Frontal cortex (tissue), 4 donors: ENCODE measurements at places on chromosomes 4 and X.

GRCh38 chr4:159105761-159106243 lies 2.9 kb downstream of the RAPGEF2 start:
- no peak for DNase-seq

DNA sequence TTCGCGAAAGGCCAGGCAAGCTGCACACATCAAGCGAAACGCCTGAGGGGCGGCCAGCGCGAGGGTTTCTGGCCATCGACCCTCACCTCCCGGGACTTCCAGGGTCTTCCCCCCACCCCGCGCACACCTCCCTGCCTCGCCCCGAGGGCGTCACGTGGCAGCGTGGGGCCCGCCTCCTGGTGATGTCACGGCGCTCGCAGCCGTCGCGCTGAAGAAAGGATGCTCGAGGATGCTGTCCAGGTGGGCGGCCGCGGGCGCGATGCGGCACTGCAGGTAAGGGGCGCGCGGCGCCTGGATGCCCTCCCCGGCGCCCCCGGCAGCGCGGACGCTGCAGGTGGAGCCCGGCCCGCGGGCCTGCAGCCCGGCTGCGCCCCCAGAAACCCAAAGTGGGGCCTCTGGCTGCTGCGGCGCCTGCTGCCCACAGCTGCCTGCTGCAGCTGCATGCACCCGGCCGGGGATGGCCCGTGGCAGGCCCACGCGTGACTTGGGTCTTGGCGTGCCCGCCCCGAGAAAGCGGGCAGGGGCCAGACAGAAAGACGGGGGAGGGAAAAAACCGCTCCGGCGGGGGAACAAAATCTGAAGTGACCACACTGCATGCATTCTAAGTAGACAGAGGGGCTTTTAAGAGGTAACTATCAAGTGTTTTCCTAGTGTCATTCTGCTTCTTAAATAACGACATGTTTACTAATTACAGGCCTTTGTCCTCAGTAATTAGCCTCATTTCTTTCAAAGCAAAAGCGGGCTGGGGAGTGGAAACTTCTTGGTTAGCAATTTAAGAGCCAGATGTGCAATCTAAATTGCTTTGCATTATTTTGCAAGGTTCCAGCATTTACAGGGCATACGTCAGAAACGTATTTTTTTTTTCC lies 1.7 kb downstream of the CLCN4 start:
- DNase-seq: peak; percentile 68

GRCh38 chrX:137425986-137426385 lies 139.9 kb upstream of the ZIC3 start:
- no peak for DNase-seq

DNA sequence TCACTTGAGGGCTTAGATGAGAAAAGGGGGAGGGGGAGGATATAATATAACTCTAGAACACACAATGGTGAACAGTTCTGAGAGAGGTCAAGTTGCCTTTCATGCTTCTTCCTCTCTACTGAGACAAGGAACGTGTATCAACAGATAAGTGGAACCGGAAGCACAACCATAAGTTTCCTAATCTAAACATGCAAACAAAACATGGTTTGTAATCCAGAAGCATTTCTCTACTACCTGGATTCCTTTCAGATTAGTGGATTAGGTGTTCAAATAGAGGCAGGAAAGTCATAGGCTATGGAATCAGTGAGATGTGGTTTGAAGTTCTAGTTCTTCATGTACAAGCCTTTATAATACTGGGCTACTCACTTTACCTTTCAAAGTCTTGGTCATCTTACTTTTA lies 460.6 kb downstream of the IDS start:
- DNase-seq: no peak

DNA sequence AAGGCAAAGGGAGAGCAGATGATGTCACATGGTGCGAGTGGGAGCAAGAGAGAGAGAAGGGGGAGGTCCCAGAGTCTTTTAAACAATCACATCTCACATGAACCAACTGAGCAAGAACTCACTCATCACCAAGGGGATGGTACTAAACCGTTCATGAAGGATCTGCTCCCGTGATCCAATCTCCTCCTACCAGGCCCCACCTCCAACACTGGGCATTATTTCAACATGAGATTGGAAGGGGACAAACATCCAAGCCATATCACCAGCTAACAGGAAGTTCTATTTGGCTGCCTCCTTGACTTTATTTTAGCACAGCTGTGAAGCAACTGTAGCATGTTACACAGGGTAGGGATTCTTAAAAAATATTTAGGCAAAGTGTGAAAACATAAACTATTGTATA lies 102.5 kb downstream of the DDIT4L start:
- DNase-seq: no peak

DNA sequence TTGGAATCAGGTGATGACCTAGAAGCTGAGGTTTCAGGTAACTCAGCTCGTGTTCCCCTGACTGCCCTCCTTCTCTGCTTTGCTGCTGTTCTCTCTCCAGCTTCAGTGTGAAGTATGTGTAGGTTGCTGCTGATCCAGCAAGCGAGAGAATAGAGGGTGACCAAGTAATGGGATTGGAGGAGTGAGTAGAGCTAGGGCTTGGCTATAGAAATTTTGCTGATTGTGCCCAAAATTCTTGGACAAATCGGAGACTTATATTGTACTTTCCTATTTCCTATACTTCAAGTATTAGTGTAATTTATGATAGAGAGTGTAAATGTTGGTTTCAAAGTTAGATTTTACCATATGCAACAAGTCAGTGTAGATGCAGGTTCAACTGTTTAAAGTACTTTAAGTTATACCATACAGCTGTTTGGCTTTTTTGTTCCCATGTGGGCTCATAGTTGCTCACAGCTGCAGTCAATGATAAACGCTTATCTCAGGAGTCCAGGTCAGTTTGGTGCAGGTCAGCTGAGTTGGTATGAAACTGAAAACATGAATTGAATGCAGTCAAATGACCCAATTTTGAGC lies 48.0 kb downstream of the RAPGEF2 start:
- no peak for DNase-seq

- no peak for DNase-seq
Measured at GRCh38 chr4:179751669-179752068, 2309.4 kb upstream of the AGA start.

DNA sequence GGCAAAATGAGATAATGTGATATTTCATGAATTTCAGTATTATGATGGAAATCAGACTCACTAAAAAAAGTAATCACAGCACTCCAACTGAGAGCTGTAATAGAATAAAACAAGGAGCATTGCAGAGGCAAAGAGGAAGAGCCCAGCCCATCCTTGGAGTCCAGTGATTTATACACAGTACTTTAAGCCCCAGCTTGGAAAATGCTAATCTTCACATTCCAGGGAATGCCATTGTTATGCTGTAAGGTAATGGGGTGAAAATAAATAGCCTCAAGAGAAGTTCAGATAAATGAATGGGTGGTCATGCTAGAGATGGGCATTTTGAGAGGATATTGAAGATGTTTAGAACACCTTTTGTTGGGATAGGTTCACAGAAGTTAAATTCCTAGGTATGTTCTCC lies 190.3 kb upstream of the TAPT1 start:
- no peak for DNase-seq

DNA sequence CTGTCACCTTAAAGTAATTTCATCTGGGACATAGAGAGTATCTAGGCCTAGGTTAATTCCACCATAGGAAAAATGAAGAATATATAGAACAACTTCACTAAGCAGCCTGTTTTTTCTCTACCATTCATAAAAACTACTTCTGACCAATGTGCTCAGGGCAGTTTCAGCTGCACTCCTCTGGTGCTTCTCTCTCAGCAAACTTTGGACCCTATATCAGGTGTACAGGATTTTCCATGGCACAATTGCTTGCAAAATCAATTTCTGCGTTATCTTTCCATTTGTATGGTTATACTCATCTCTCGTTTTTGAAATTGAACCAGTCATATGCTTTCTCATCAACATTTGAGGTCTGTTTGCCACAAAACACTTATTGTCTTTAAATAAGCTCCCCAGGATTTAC lies 52.1 kb upstream of the FMR1 start:
- DNase-seq: no peak

GRCh38 chr4:1521821-1522361 lies 115.6 kb upstream of the NKX1-1 start:
- no peak for DNase-seq

DNA sequence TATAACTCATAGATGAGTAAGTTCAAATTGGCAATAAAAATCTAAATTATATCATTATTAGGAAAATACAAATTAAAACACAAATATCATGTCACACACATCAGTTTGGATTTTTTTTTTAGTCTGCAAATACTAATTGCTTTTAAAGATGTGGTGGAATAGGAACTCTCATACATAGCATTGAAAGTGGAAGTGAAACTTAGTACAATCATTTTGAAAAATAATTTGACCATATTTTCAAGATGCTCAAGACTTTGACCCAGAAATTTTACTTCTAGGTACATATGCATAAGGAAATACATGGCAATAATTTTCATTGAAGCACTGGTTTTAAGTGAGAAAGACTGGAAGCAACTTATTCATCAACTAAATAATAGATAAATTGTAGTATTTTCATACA lies 147.5 kb upstream of the SMIM31 start:
- no peak for DNase-seq

- DNase-seq: no peak
Measured at GRCh38 chr4:181166742-181167399, 1076.3 kb upstream of the TENM3 start.

- no peak for DNase-seq
Measured at GRCh38 chr4:185920171-185920570, 108.2 kb upstream of the SORBS2 start.

DNA sequence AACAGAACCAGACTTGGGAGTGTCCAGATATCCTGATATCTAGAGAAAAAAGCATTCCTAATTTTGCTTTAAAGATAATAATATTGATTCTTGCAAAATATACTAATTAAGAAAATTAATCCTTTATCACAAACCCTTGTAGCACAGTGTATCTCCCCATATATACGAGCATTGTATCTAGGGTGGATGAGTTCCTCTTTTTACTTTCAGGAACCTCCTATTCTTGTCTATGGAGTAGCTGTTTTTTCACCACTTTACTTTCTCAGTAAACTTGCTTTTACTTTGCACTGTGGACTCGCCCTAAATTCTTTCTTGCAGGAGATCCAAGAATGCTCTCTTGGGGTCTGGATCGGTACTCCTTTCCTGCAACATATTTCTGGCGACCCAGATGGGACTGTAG lies 103.9 kb downstream of the GLUD2 start:
- no peak for DNase-seq

DNA sequence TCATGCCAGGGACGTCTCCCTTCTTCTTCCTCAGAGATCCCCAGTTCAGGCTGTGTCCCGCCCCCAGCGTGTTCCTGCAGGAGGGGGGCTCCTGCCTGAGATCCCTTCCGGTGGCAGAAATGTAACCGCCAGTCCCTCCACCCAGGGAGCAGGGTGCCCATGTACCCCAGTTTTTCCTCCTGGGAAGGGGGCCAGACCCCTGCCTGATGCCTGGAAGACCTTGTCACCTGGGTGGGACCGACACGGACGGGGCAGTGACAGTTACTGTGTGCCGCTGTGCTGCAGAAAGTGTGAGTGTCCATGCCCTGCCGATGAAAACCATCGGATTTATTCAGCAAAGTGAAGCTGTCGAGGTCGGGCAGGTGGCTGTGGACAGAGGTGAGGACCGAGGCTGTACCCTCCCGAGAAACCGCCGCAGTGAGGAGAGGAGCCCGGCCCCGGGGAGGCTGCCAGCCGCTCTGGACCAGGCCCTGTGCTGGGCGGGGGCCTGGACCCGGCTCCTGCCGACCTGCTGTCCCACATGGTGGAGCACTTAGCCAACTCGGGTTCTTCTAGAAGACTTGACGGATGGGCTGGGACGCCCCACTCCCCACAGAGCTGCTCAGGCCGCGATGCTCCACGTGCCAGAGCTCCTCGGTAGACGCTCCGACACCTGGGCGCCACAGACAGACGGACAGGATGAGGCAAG lies 36.7 kb upstream of the HMX1 start:
- no peak for DNase-seq

- no peak for DNase-seq
Measured at GRCh38 chr4:142663828-142664227, 182.3 kb downstream of the INPP4B start.

DNA sequence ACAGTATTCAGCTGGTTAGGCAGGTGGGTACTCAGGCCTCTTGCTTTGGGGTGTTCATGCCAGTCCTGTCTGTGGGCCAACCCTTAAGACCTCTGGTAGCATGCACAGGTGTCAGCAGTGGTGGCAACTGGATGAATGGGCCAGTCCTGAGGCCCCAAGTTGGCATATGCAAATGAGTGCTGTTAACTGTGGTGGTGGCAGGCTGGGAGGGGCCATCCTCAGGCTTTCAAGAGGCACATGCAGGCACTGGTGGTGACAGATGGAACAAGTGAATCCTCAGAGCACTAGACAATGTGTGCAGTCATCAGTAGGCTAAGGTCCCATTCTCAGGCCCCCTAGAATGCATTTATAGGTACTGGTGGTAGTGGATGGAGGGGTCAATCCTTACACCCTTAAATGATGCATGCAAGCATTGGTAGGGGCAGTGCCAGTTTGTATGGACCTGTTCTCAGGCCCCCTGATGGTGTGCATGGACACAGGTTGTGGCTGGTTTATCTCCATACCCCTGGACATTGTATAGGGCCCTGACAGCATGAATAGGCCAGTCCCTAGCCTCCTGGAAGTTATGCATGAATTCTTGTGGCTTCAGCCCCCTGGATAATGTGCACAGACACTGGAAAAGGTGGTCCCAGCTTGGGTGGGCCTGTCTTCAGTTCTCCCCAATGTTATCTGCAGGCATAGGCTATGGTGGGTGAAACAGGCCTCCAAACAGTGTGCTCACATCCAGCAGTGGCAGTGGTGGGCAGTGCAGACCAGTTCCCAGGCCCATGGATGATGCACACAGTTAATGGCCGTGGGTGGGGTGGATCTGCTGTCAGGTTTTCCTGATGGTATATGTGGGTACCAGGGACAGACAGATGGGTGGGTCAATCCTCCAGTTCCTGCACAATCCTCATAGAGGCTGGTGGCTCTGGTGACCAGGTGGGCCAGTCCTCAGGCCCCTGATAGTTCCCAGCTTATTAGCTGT lies 24.7 kb downstream of the TECRL start:
- DNase-seq: no peak

- DNase-seq: no peak
Measured at GRCh38 chrX:150158554-150159332, 204.4 kb upstream of the MAMLD1 start.

DNA sequence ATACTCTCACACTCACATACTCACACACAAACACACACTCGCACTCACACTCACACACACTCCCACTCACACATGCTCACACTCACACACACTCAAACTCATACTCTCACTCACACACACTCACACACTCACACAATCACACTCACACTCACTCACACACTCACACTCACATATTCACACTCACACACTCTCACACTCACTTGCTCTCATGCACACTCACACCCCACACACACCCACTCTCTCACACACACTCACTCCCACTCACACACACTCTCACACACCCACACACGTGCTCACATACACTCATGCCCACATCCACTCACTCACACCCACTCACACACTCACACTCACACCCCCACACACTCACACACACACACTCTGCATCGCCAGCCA lies 4.9 kb upstream of the ATP2B3 start:
- DNase-seq: no peak

- DNase-seq: no peak
Measured at GRCh38 chr4:35562861-35563260, 681.5 kb downstream of the ARAP2 start.

DNA sequence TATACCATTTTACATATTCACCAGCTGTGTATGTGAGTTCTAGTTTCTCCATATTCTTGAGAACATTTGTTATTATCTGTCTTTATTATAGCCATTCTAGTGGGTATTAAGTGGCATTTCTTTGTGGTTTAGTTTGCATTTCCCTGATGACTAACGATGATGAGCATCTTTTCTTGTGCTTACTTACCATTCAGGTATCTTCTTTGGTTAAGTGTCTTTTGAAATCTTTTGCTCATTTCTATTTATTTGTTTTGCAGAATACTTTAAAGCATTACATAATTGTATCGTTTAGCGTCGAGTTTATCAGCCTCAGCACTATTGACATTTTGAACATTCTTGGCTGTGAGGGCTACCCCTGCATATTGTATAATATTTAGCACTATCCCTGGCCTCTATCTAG lies 85.4 kb downstream of the FRMPD4 start:
- no peak for DNase-seq
